ENCODE measurements at places on chromosomes 4 and X.

GRCh38 chrX:18026166-18026565 lies 165.1 kb upstream of the RAI2 start:
- DNase-seq, result no peak

GRCh38 chr4:52195869-52196268 lies 144.8 kb downstream of the SPATA18 start:
- DNase-seq, result no peak

DNA sequence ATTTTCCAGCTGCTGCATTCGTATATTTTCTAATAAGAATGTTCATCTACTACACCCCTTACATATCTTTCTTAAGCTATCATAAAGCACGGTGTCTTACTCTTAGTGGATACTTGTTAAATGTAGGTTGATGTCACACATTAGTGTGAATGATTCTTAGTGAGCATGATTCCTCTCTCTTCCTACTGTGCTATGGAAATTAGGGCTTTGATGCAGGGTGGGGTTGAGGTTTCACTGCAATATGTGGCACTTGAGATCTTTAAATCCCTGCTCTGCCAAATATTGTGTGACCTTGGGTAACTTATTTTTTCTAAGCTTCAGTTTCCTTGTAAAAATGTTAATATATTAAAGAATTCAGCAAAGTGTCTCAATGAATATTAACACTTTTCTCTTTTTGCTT lies 188.4 kb downstream of the PDGFRA start:
- DNase-seq, result no peak

- no peak for DNase-seq
These were observed 53.6 kb downstream of the FIP1L1 start for GRCh38 chr4:53431052-53431451.

GRCh38 chrX:24646745-24647182 lies 383 bp downstream of the PCYT1B start:
- no peak for DNase-seq

- DNase-seq, result no peak
These were observed 36.2 kb downstream of the DCX start for GRCh38 chrX:111375747-111376146.

GRCh38 chrX:71637253-71637618 lies 18.9 kb upstream of the CXCR3 start:
- no peak for DNase-seq

GRCh38 chr4:66489783-66490452 lies 819.6 kb upstream of the EPHA5 start:
- no peak for DNase-seq

- DNase-seq, result no peak
These were observed 158.3 kb downstream of the PALLD start for GRCh38 chr4:168655182-168655581.

GRCh38 chr4:124932447-124932846 lies 219.9 kb upstream of the ANKRD50 start:
- DNase-seq, result no peak

DNA sequence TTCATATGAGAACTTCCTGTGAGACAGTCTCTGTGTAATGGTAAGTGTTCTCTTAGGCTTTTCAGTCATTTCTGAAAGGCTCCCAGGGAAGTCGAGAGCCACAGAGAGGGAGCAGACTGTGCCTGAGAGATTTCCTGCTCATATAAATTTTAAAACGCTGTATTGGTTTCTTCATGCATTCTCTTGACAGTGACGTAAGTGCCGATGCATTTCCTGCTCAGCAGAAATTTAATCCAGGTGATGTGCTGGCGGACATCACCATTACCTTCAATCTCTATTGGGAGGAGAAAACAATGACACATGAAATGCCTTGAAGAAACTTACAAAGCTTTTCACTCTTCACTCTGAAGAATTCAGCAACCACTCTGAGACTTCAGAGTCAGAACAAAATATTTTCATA lies 383.6 kb downstream of the BMPR1B start:
- DNase-seq, result no peak

DNA sequence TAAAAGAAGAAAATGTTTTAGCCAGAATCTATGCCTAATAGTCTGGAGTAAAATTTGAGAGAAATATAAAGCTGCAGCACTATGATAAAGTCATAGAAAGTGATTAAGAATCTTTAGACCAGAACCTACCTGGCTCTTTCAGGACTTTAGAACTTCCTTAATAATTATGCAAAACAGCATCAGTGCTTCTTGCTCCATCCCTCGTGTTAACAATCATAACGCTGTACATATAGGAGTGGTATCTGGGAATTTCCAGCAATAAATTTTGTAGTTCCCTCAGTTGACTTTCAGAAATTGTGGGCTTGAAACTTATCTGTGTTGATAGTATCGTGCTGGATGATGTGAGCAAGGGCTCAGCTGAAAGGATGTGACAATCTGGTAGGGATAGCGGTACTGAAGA lies 102.1 kb upstream of the RASGEF1B start:
- no peak for DNase-seq

DNA sequence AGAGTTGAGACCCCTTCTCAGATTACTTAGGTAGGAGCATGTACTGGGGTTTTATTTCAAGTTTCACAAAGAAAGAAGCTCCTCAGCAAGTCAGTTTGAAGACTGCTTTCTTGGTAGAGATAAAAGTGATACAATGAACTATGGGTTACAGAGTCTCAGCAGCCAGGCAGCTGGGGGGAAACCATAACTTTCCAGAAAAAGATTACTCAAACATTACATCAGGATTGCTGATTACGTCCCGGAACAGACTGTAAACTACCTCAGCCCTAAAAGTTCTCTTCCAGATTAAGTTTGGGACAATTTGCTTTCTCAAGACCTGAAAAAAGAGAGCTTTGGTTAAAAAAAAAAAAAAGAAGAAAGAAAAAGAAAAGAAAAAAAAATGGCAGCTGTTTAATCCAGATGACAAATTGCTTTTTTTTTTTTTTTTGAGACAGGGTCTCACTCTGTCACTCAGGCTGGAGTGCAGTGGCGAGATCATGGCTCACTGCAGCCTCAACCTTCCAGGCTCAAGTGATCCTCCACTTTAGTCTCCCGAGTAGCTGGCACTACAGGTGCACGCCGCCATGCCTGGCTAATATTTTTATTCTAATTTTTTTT lies 16.6 kb downstream of the SAT1 start:
- no peak for DNase-seq

DNA sequence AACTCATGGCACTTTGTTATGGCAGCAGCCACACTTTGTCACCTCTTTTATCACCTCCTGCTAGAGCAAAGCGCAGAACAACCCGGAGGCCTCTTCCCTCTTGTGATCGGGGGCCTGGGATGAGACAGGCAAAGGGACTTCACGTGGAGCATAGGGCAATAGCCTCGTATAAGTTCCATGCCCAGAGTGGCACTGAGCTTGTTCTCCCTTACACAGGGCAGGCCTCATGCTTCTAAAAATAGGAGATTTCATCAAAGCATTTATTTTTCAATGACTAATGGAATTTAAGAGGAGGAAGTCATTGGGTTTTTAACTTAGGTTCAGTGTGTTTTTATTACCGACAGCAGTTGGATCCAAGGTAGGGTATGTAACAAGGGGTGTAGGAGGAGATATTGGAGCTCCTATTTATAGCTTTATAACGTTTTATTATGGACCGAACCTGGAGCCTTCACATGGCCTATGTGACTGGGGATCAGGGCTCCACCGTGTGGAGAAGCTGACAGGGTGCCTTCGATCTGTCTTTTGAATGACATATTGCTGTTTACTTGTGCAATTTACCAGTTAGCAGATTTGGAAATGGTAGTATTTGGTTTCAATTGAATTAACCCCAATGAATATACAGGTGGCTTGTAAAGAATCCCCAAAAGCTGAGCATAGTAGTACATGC lies 93.8 kb downstream of the SLC2A9 start:
- no peak for DNase-seq

DNA sequence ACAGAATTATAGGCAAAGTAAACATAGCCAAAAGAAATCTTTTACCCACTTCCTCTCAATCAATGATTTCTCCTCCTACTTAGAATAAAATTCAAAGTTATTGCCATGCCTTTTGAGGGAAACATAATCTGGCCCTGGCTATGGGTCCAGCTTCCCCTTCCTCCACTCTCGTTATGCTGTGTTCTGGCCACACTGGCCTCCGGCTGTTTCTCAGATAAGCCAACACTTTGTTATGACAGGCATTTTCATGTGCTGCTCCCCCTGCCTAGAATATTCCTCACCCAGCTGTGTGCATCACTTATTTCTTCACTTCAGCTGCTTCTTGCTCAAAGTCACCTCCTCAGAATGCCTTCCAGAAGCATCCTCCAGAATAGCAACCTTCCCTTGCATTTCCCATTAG lies 386.6 kb upstream of the AADAT start:
- no peak for DNase-seq

- no peak for DNase-seq
These were observed 1592.9 kb upstream of the TENM3 start for GRCh38 chr4:180650273-180650672.

- no peak for DNase-seq
These were observed 58.8 kb downstream of the C4orf50 start for GRCh38 chr4:5959211-5959982.

DNA sequence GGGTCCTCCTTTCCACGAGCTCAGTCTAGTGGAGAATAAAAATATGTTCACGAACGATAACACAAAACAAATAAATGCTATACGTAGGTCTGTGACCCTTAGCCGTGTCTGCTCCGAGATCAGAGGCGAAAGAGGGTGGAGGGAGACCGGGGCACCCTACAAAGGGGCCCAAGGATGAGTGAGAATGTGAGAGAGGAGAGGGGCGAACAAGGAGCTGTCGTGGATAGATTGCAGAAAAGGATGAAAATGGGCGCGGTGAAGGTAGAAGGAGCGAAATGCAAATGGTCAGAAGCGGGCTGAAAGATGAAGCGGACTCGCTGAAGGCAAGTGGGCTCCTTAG lies 6.2 kb upstream of the ZBTB33 start:
- DNase-seq, result no peak

- DNase-seq, result no peak
These were observed 57.4 kb upstream of the ARSJ start for GRCh38 chr4:114036864-114037263.

GRCh38 chrX:21658746-21659145 lies 616 bp upstream of the KLHL34 start:
- no peak for DNase-seq

DNA sequence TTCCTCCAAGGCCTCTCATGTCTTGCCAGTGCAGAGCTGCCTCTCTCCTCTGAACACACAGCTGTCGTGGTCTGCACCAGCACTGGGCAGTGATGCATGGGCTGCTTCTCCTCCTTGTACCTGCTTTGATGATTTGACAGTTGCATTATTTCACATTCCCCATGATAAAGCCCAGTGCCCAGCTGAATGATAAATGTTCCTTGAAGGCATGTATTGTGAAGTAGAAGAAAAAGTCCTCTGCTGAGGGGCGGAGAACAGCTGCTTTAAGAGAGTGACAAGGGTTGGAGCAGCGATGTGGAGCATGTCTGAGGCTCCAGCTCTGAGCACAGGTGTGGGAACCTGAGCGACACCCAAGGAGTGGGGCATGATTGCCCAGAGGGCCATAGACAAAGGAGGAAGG lies 21.1 kb upstream of the TRIM2 start:
- DNase-seq, result no peak

DNA sequence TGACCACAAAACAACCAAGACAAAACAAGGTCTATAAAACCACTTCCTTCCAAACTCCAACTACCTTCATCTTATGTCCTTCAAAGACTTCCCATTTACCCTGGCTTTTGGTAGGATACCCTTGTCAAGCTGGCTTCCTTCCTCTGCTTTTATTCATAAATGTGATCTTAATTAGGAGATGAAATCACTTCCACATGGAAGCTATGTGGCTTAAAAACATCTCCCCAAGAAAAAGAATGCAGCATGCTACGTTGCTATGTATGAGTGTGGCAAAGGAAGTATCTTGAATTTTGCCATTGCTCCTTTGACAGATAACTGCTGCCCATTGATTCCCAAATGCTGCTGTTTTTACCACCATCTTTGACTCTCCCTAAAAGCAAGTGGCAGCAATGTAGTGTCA lies 46.4 kb upstream of the VEGFD start:
- DNase-seq, result no peak

- DNase-seq, result no peak
These were observed 20.1 kb downstream of the ACSL1 start for GRCh38 chr4:184805462-184806228.

DNA sequence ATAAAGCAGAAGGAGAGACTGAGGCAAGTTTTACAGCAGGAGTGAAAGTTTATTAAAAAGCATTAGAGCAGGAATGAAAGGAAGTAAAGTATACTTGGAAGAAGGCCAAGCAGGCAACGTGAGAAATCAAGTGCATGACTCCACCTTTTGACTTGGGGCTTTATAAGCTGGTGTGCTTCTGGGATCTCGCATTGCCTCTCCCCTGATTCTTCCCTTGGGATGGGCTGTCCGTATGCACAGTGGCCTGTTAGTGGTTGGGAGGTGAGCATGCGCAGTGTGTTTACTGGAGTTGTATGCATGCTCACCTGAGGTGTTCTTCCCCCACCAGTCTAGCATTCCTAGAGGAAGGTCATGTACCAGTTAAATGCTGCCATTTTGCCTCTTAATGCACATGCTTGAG lies 29.1 kb upstream of the C1QTNF7 start:
- DNase-seq, result no peak

- DNase-seq, result no peak
These were observed 103.6 kb downstream of the CHIC2 start for GRCh38 chr4:53960843-53961242.

DNA sequence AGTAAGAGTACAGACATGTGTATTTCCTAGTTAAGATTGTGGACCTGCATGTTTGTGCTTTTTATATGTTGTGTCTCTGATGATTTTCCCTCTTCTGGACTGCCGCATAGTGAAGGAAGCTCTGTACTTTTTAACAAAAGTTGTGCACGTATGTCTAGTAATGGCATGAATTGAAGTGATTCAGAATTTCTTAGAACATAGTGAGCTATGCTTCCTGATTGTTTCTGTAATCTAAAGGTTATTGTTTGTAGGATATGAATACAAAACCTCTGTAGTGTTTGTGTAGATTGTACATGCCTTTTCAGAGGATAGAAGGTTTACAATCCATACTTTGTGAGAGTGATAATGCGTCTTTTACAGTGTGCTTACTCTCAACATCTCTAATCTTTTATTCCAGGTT lies 37.0 kb upstream of the NUDT6 start:
- DNase-seq, result no peak

GRCh38 chrX:132612821-132613564 lies 124.2 kb upstream of the MBNL3 start:
- DNase-seq, result peak; percentile 7

DNA sequence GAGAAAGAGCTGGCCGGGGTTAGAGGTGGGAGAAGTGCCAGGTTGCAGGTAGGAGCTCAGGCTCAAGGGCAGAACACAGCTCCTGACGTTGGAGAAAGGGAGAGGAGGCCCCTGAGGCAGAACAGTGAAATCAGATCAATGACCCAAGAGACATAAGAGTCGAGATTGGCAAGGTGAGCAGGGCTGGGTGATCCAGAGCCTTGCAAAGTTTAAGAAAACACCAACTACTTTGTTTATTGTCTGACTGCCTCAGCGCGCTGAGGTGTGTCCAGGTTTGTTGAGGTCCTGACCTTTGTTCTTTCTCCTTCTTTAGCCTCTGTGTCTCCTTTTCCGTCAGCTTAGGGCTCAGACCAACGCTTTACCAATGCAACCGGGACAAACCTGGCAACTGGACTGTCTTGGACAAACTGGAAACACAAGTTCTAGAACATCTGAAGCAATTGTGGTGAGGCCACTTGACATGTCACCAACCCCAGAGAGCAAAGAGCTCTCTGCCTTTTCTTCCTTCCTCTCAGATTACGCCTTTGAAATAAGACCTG lies 28.3 kb downstream of the CHRNA9 start:
- DNase-seq, result no peak

GRCh38 chr4:169689681-169690080 lies 68.1 kb downstream of the HPF1 start:
- DNase-seq, result no peak

Data from GM13976 (cell line).